ENCODE measurements at places on chromosomes 5 and 9.

- no peak for DNase-seq
These were observed 22.9 kb upstream of the DENND1A start for GRCh38 chr9:123952641-123953495.

- no peak for DNase-seq
These were observed 339.7 kb upstream of the IRX4 start for GRCh38 chr5:2222246-2222992.

- no peak for DNase-seq
These were observed 35.2 kb downstream of the SETX start for GRCh38 chr9:132319421-132320110.

- no peak for DNase-seq
These were observed 8.0 kb upstream of the UBAC1 start for GRCh38 chr9:135969064-135969683.

- DNase-seq: peak; percentile 72
These were observed 24.2 kb downstream of the TCF7 start for GRCh38 chr5:134138416-134139376.

DNA sequence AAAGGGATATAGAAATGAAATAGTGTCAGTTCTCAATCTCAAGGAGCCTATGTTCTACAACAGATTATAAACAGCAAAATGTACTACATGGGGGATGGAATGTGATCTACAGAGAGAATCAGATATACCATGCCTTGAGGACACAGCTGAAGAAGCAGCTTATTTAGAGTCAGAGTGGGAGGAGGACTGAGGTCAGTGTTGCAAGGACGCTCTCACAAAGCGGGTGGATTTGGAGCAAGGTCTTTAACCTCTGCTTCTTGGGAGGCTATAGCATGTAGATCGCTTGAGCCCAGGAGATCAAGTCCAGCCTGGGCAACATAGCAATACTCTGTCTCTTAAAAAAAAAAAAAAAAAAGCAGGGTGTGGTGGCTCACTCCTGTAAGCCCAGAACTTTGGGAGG, 32.8 kb upstream of the PLIN2 start:
- no peak for DNase-seq

GRCh38 chr5:57366744-57367143, 115.9 kb downstream of the ACTBL2 start:
- DNase-seq: no peak

- DNase-seq: no peak
These were observed 77.1 kb downstream of the MUSK start for GRCh38 chr9:110745676-110746075.

- no peak for DNase-seq
These were observed 267.6 kb downstream of the ISL1 start for GRCh38 chr5:51650824-51651223.

DNA sequence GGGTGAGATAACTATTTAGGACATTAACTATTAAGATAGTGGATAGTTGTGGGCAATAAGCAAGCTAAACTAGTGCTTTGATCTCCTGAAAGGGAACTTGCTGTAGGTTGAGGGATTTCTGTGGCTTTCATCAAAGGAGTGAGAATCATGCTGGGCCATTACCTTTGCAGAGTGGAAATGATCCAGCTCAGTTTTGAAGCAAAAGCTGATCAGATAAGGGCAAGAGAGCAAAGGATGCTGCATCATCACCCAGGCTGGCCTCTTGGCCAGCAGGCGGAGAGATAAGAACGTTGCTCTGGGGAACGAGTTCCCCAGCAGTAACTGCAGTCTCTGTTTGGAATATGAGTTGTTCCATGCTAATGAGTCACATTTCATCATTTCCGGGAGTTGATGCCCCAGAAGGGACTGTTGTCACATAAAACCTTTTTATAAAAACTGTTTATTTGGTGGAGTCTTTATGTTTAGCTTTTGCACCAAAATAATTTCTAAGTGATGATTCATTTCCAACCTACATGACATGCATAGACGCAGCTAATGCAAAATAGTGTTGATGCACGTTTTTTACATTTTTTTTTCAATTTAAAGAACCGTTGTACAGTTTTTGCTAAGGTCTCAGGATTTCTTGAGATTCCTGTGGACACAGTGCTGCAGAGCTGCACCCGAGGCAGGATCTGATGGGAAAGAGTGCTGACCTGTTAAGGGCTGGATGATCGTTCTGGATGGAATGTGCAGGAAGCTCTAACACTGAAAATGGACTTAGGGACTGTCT, 99.3 kb downstream of the ACTBL2 start:
- peak; percentile 46 for DNase-seq

- DNase-seq: no peak
These were observed 52.1 kb downstream of the C9orf50 start for GRCh38 chr9:129568560-129569501.

DNA sequence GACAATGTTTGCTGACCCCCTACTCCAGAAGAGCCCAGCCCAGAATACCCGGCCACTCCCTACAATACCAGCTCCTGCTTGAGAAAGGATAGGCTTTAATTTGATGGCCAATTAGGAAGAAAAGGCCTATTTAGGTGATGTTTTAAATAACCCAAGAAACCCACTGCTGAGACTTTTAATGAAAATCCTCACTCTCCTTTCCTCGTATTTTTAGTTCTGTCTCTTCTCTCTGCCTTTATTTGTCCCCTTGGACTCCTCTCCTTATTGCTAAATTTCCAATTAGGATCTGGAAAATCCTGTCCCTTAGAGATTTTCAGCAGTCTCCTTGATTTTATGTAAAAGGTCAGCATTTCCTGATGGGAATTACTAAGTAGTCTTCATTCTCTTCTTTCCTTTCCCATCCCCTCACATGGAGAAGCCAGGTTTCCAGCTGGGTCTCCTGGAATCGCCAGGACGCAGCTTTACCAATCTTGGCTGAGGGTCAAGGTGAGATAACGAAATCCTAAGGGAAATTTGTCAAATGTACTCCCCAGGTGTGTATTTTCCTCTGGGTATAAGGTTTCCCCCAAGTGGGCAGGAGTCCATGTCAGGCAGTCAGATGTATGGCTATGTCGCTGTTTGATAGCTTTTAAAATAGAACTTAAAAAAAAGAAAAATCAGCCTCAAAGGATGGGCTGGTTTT, 11.7 kb downstream of the STC2 start:
- no peak for DNase-seq

- no peak for DNase-seq
These were observed 127.3 kb downstream of the SPATA31D1 start for GRCh38 chr9:82115900-82116299.

DNA sequence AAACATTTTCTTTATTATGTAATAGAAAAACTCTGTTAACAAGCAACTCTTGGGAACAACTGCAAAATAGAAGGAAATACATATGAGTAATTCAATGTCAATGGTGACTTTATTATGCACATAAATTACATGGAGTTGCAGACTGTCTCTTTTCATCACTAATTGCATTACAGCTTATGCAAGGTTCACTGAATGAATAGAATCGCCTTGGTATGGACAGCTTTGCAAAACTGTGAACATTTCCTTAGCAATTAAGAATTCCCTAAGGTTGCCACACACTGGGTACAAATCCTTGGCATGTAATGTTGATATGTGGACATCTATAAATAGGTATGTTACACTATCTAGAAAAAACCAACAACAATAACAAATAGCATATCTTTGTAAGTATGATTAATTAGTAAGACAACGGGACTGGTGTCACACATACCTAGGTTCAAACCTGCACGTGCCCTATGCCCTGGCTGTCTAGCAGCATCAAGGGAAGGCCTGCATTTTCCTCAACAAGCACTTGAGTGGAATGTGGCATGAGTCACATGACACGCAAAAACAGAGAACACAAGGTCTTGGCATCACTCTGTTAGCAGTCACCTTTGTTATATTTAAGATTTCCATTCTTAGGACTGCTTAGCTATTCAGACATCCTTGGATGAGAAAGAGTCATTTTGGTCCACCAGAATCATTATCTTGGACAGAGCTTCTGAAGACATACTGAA, 263.9 kb downstream of the CTNND2 start:
- no peak for DNase-seq

GRCh38 chr5:148856424-148856823, 30.0 kb downstream of the ADRB2 start:
- DNase-seq: no peak

DNA sequence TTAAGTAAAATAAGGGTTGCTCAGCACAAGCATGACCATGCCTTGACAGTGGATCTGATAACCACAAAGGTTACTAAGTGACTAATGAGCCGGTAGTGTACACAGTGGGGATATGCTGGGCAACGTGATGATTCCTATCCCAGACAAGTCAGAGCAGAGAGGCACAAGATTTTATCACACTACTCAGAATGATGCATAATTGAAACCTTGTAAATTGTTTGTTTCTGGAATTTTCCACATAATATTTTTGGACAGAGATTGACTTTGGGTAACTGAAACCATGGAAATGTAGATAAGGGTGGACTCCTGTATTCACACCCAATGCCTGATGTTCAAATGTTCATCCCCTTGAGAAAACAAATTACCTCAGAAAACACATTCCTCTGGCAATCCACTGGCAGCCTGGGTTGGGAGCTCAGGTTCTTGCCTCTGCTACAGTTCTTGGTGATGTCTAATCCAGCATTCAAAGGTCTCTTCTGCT, 16.2 kb upstream of the ERAP1 start:
- no peak for DNase-seq

GRCh38 chr9:8574846-8575245, 775.3 kb upstream of the DMAC1 start:
- no peak for DNase-seq

GRCh38 chr5:10527281-10527950, 36.5 kb upstream of the ANKRD33B start:
- no peak for DNase-seq

DNA sequence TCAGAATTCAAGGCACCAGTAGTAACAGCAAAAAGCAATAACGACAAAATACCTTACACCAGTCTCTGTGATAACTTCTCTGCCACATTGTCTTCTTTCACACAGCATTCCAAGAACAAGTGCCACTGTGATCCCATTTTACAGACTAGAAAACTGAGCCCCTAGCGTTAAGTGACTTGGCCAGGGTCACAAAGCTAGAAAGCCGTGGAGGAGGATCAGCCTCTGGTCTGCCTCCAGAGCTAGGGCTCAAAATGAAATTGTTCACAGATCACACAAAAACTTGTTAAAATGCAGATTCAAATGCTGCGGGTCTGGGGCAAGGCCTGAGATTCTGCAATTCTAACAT, 154.1 kb downstream of the FAM114A2 start:
- no peak for DNase-seq

GRCh38 chr9:111035543-111036428, 2.5 kb downstream of the LPAR1 start:
- DNase-seq: no peak

DNA sequence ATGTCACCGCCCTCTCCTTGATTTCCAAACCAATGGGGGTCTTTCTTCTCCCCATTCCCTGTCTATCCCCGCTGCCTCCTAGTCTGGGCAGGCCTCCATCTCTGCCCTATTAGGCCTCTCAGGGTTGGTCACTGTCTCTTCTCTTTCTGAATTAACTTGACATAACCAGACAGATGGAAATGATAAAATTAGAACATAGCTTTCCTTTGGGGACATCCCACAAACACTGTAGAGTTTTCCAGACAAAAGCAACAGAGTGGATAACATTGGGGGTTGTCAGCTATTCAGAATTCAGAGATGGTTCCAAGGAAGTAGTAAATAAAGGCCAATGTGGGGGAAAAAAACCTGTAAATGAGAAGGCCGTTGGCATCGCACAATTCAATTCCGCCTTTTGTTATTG, 24.7 kb downstream of the LHX6 start:
- DNase-seq: no peak

DNA sequence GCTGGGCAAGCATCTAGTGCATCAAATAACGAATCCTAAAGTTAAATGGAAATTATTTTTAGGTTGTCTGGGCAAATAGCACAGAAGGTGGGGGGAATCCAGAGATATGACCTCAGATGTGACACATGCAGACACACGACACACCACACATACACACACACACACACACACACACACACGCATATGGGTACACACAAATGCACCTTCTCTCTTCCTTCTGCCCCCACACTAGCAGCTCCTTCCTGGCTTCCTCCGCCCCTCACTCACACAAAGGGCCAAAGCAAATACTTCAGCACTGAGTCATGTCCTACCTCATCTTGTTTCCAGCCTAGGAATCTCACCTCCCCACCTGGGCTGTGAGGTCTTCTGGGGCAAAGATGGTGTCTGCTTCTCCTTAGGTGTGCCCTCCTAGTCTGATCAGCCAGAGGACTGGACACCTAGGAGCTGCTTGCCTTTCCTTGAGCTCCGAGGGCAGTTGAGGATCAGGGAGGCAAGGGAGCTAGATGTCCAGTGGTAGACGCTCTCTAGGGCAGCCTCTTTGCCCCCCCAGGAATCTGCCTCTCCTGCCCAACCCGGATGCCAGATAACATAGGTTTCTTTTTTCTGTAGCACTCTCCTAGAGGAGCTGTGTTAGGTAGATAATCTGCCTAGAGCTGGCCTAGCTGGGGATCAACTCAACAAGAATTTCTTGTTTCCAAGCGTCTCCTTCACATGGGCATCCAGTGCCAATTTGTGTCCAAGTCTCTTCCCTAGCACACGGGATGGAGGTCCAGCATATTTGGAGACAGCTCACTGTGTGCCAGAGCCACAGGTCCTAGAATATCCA, 14.3 kb upstream of the JADE2 start:
- DNase-seq: peak; percentile 37

DNA sequence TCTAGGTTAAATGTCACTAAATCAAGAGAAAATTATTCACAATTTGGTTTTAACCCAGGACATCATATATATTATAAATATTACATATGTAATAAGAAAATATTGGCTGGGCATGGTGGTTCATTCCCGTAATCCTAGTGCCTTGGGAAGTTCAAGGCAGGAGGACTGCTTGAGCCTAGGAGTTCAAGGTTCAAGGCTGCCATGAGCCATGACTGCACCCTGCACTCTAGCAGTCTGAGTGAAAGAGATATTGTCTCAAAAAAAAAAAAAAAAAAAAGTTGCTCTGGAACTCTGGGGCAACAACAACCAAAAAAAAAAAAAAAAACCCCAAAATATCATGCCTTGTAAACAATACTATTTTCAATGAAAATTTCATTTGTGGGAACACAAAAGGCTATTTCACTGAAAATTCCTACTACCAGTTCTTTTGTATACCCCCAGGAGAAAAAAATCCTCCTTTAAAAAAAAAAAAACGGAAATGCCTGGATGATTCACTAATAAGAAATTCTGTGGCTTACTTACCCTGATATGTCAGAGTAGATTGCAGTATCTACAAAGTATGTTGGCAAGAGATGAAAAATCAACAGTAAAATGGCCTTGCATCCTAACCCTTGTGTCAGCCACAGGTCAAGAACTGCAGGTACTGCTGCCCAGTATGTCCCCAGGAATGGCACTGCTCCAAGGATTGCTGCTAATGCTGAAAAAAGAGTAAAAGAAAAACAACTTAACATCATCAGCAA, 22.6 kb upstream of the CTNNAL1 start:
- no peak for DNase-seq

- no peak for DNase-seq
These were observed 13.6 kb downstream of the CSF2 start for GRCh38 chr5:132087176-132087575.

GRCh38 chr5:79806741-79807140, 117.1 kb downstream of the CMYA5 start:
- DNase-seq: no peak

GRCh38 chr5:120446901-120447300, 17.2 kb upstream of the PRR16 start:
- DNase-seq: no peak

GRCh38 chr5:91925249-91925648, 542.1 kb upstream of the ARRDC3 start:
- no peak for DNase-seq
